ENCODE measurements at places on chromosomes 5 and 9. TPM values are rescaled to one million over a fixed set of nuclear protein-coding genes. Genes with fewer than 3 reads are reported as not detected.

DNA sequence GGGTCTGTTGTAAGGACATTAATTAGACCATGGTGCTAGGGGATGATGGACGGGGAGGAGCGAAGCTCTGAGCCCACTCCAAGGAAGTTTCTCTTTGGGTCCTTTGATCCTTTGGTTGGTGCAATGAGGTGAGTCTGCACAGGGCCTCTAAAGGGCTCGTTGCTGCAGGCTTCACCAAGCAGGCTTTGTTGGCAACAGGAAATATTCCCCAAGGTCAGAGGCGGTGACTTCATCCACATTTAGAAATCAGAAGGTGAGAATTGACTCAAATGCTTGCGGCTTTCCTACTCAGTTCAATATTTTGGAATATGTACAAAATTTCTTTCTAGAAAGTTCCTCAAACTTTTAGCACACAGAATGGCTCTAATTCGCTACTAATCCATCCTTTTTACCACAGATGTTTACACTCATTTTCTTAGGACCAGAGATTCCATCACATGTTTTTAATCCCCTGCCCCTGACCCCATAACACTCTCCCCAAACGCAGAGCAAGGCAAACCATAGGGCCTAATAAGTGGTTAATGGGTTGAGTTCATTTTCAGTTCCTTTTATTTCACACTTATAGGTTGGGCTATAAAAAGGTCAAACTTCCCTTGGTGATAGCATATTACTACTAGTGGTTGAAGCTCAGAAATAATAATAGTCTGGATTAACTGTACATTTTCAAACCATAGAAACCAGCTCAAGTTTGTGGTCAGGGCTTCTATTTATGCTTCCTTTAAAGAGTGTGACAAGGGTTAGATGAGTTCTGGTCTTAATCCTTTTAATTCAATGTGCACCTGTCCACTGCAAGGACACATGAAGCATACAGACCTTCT lies 37.3 kb upstream of the TMEM252 start:
- H3K4me1 ChIP-seq, result no peaks in the 10 kb centered on the region
- DNase-seq, result no peak
- H3K36me3 ChIP-seq, result no peaks in the 10 kb centered on the region
- no peak overlapping the region for H3K27ac ChIP-seq
- no peak overlapping the region for H3K4me3 ChIP-seq

DNA sequence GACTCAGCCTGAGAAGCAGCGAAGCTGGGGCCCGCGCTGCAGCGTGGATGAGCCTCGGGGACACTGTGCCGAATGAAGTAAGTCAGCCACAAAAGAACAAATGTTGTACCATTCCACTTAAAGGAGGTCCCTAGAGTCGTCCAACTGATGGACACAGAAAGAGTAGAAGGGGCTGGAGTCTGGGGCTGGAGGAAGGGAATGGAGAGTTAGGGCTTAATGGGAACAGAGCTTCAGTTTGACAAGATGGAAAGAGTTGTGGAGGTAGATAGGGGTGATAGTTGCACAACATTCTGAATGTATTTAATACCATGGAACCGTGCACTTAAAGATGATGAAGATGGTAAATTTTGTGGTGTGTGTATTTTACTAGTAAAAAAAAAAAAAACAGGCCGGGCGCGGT lies 119.9 kb downstream of the EHMT1 start:
- H3K27ac ChIP-seq, result no peak overlapping the region
- H3K27me3 ChIP-seq, result no peaks in the 10 kb centered on the region
- no peaks in the 10 kb centered on the region for H3K4me1 ChIP-seq
- no peak overlapping the region for H3K4me3 ChIP-seq
- no peaks in the 10 kb centered on the region for H3K36me3 ChIP-seq

DNA sequence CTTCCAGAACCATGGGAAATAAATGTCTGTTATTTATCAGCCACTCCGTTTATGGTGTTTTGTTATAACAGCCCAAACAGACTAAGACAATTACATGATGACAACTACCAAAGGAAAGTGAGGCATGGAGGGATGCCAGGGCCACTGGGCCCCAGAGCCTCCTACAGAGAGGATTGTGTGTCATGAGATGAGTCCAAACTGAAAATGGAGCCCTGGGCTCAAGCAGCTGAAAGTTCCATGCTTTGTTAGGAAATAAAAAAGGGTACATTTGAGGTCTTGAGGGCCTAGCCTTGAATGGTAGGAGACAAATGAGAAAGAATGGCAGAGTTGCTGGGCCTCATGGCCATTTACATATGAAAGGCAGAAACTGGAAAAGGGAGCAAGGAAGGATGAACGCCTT lies 586.5 kb downstream of the CETN3 start:
- H3K4me3 ChIP-seq, result no peak overlapping the region
- no peak overlapping the region for H3K27ac ChIP-seq
- DNase-seq, result no peak
- no peaks in the 10 kb centered on the region for H3K4me1 ChIP-seq

FBXL17 gene
- 13.5 TPM for total RNA-seq

KCNN2 gene
- 9.6 TPM for total RNA-seq

DIAPH1 gene
- total RNA-seq, result 47.0 TPM

CDHR2 gene
- total RNA-seq, result not detected

- no peaks in the 10 kb centered on the region for H3K4me1 ChIP-seq
- DNase-seq, result no peak
- no peaks in the 10 kb centered on the region for H3K36me3 ChIP-seq
- H3K27ac ChIP-seq, result no peak overlapping the region
Observed at GRCh38 chr5:23217159-23217558, 290.2 kb upstream of the PRDM9 start.

- no peak for DNase-seq
- H3K27ac ChIP-seq, result peak overlapping the region; percentile 77
- H3K4me3 ChIP-seq, result no peak overlapping the region
- H3K27me3 ChIP-seq, result no peaks in the 10 kb centered on the region
Observed at GRCh38 chr5:150519978-150520377, 12.0 kb downstream of the NDST1 start.
